Mucosa of descending colon (tissue), 3 donors: ENCODE measurements at places on chromosomes 12 and 14.
A peak's percentile ranks its signal among the peaks of the same experiment; 100 is the strongest.

- no peak for DNase-seq
Measured at GRCh38 chr14:73694083-73694482, 20.1 kb downstream of the PNMA1 start.

- DNase-seq: no peak
Measured at GRCh38 chr14:54782751-54783659, 119.6 kb downstream of the GCH1 start.

- DNase-seq: no peak
Measured at GRCh38 chr12:49941556-49942511, 8.7 kb upstream of the AQP2 start.

DNA sequence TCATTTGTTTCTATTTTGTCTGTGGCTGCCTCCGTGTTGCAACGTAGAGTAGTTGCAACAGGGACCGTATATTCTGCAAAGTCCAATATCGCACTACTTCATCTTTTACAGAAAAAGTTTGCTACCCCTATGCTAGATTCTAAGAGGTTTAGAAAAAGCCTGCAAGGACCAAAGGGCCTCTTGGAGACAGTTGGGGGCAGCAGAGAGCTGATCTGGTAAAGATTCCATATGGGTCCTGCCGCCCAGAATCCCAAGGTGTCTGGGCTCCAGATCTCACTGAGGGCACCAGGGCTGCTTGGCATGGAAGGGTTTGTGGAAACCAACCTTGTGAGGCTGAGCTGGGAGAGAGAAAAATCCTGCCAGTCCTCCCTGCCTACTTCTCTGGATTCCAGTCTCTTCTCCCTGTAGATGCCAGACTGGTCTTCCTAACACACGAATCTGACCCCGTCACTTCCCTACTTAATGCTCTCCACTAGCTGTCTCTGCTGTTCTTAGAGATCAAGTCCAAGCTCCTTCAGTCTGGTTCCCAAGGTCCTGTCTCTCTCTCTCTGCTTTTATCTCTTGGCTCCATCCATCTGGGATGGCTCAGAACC is 74.6 kb downstream of the GLRX5 start:
- peak; percentile 28 for DNase-seq

DNA sequence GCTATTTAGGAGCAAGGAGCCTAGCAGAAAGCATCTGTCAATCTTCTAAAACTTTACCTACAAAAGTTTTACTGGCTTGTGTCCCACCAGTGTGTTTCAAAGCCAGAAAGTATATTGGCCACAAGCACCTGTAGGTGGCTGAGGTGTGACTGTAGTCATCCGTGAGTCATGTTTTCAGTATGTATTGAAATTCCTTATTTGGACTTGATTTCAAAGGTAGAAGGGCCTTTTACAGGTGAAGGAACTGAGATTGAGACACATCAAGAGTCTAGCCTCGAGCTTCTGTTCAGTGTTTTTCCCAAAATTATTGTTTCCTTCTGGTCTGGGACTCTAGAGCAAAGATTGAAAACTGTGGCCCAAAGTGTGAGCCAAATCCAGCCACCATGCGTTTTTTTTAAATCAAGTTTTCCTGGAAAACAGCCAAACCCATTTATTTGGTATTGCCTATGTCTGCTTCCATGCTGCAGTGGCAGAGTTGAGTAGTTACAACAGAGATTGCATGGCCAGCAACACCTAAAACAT is 195.3 kb upstream of the BCL2L14 start:
- no peak for DNase-seq

DNA sequence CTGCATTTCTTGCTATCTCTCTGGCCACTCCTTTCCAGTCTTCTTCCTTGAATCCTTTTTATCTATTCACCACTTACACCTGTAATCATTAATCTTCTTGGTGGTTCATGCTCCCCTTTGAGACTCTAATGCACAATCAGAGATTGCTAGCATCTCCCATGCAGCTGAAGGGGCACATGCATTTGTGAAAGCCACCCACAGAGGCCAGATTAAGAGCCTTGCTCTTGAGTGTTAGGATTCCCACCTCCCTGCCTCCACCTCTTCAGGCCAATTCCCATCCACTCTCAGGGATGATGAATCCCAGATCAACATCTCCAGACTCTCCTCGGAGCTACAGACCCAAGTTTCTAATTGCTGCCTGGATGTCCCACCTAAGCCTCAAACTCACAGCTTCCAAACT is 19.4 kb upstream of the KRT18 start:
- no peak for DNase-seq

GRCh38 chr12:132384916-132385774 is 55.8 kb upstream of the GALNT9 start:
- no peak for DNase-seq

DNA sequence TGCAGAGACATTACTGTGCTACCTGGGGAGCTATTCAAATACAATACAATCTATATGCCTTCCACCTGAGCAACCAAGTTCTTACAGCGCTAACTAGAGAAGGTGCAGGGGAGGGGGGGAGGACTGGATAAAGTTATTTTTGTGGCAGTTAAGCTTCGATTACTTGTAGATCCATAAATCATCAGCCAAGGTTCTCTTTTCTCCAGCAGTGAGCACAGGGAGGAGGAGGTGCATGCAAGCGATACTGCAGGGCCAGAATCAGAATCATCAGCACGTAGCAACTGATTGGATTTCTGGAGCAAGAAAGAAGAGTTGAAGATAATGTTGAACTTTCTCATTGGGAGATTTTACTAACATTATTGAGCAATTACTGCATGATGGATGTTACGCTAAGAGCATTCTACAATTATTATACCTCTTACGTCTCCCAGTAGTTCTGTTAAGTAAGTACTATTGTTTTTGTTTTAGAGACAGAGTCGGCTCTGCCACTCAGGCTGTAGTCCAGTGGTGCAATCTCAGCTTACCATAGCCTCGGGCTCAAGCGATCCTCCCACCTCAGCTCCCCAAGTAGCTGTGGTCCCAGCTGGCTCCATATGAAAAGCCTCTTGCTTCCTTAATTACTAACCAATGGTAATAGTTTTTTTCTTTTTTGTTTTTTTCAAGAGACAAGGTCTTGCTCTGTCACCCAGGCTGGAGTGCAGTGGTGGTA is 74.6 kb upstream of the EEA1 start:
- DNase-seq: no peak

GRCh38 chr14:40269436-40269835 is 837.2 kb upstream of the FBXO33 start:
- no peak for DNase-seq

GRCh38 chr12:31238764-31239387 is 87.1 kb downstream of the SINHCAF start:
- DNase-seq: no peak

GRCh38 chr14:85241022-85241855 is 288.7 kb upstream of the FLRT2 start:
- peak; percentile 6 for DNase-seq

DNA sequence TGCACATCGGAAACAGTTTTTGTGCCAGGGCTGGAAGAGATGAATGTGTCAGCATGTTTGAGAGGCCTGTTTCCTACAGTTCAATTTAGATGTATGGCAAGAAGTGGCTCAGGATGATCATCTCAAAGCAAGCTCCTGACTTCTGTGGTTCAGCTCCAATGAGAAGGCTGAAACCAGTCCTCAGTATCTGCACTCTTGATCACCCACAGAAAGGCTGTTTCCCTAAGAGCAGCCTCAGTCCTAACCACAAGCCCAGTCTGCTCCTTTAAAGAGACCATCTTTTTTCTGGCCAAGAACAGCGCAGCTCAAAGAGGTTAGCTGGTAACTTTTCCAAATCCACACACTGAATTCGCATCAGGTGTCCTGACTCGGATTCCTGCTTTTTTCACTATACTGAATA is 19.2 kb downstream of the CSRP2 start:
- no peak for DNase-seq

DNA sequence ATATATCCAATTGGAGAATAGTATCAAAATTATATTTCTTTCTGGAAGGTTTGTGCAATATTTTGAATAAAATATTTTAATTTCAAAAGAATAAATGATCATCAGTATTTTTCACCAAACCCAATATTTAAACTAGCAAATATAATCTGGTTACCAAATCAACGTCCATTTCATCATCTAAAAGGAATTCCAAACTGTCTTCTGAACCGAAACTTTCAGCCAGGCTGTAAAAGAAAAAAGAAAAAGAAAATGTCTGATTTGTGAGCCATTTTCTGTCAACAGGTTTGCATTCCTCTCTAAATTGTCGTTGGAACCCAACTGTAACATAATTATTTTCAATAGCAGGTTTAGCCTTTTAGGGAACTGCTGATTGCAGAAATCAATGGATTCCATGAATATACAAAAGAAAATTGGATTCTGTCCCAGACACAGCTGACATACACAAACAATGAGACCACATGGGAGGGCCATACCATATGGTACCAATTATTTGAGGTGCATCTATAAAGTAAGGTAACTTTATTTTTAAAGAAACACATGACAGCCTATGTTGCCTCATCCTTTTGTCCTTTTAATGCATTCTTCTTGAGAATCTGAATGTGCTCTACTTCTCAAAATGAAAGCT is 22.7 kb downstream of the SNRPF start:
- no peak for DNase-seq

GRCh38 chr12:45575417-45575816 is 154.1 kb upstream of the ARID2 start:
- no peak for DNase-seq

DNA sequence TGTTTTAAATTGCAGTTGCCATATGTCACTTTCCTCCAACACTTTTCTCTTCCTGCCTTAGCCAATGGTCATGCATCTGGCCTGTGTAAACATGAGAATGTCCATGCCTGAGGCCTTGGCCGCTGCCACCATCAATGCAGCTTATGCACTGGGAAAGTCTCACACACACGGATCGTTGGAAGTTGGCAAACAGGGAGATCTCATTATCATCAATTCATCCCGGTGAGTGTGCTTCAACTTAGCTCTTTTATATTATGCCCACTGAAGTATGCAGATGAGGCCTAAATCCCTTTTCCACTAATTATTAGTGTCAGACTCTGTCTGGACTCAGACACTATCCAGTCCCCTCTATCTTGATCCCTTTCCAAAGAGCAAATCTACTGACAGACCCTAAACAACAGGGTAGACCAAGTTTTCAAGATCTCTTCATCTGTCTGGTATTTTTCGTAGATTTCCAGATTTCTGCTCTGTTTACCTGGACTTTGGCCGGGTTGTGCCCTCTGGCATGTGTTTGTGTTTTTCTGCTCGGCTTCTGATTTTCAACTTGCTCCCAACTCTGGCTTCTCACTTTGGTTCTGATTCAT is 23.2 kb downstream of the AMDHD1 start:
- DNase-seq: no peak

GRCh38 chr12:119008691-119009221 is 27.4 kb downstream of the SRRM4 start:
- DNase-seq: no peak

DNA sequence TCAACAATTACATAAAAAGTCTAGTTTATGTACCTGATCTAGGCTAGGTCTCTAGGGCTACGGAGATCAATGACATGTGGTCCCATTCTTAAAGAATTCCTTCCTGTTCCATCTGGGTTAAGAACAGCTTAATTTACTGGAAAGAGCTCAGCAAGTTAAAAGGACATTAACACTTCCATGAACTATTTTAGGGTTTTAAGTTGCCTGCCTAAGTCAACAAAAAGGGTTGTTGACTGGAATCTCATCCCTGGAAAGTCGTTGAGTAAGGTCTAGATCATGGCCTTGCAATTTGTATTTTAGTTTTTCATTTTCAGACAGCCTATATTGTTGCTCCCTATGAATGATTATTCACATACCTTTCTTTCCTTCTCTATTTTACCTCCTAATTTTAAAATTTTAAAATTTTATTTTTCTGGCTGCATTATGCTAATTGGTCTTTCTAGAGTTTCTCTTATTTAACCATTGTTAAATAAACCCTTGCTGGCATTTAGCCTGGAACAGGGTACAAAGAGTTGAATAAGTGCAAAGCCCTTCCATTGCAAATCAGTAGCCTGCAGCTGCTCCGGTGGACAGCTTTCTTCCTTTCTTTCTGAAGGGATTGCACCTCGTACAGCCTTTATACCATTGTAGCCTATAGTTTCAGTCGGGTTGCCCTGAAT is 66.3 kb downstream of the VRK1 start:
- DNase-seq: no peak

DNA sequence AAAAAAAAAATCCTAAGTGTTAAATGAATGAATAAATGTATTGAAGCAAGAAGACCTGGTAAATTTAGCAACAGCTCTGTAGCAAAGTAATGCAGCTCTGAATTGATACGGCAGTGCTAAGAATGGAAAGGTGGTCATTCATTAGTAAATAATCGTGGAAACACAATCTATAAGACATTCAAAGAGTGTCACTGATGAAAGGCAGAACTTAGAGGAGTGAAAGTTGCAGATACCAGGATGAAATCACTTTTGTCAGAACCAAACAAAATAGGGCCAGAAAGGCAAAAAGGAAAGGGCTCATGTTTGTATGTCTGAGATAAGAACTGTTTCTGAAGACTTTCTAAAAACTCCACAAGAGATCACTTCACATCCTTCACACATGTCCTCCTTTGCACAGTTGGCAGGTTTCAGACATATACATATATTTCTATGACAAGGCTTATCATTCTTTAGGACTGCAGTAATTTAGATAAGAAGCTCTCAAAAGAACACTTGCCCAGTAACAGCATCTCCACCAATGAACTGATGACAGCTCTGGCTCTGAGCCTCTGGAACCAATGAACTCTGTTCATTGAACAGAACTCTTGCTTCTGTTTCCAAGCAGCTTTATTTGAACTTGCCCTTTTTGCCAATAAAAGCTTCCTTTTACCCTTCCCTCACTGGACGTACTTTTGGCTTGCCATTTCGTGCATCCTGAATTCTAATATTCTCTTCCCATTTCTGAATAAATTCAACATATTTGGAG is 4.2 kb upstream of the LRR1 start:
- DNase-seq: no peak
